ENCODE measurements at places on chromosomes 2 and 18.

- DNase-seq = peak; percentile 70
Observed at GRCh38 chr2:230849633-230850357, 14.9 kb upstream of the ITM2C start.

- DNase-seq = peak; percentile 73
Observed at GRCh38 chr2:121356058-121356640, 71.1 kb upstream of the TFCP2L1 start.

DNA sequence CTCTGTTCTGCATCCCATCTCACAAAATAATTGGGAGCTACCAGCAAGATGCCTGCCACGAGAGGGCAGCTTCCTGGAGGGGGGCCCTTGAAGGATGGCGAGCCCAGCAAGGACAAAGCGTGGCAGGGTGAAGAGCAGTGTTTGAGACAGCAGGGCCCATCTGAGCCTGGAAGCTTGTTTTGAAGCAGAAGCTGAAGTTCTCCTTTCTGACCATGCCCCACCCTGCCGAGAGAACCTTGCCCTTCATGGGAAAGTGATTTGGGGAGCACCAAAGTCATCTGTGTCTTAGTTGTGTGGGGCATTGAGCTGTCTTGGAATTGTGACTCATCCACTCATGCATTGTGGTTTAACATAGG is 216.3 kb downstream of the BCL11A start:
- DNase-seq = no peak

- DNase-seq = no peak
Observed at GRCh38 chr18:30862900-30863299, 179.6 kb downstream of the DSC3 start.

GRCh38 chr2:233100192-233100998 is 40.3 kb downstream of the INPP5D start:
- DNase-seq = no peak

- no peak for DNase-seq
Observed at GRCh38 chr2:120486441-120486840, 140.5 kb downstream of the INHBB start.
